Amygdala (tissue), 56 donors: ENCODE measurements at places on chromosomes 1 and 21.

DNA sequence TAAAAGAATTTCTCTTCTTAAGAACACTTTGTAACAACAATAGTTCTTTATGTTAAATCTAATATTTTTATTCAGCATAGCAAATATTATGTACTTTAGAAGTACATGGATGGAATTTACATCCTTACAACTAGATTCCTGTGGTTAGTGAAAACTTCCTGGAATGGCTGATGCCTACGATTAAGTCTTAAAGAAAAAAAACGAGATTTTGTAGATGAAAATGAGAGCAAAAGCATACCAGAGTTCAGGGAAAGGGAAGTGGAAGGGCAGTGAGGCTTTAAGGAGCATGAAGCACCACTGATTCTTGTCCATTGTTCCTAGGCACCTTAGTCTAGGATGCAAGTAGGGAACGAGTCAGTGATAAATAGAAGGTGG lies 26.7 kb downstream of the CFH start:
- DNase-seq = no peak

GRCh38 chr1:33167650-33168447 lies 14.0 kb downstream of the TRIM62 start:
- DNase-seq = no peak

DNA sequence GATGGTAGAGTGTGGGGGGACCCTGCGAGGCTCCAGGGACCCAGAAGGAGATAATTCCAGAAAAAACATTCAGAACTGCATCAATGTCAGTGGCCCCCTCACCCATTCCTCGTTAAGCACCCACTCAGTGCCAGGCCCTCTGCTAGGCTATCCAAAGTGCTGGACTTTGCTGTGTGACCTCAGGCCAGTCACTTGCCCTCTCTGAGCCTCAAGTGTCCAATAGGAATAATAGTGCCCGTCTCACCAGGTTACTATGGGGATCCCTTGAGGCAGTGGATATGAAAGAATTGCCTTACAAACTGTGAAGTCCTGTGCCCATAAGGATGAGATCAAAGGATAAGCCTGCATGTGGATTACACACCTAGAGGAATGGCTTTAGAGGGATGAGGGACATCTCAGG lies 83.4 kb downstream of the IGSF21 start:
- no peak for DNase-seq

GRCh38 chr1:234527346-234527745 lies 48.4 kb upstream of the TARBP1 start:
- DNase-seq = no peak
